ENCODE measurements at places on chromosomes 7 and 10.

- no peak for DNase-seq
Measured at GRCh38 chr7:77887567-77887966, 89.0 kb downstream of the PHTF2 start.

DNA sequence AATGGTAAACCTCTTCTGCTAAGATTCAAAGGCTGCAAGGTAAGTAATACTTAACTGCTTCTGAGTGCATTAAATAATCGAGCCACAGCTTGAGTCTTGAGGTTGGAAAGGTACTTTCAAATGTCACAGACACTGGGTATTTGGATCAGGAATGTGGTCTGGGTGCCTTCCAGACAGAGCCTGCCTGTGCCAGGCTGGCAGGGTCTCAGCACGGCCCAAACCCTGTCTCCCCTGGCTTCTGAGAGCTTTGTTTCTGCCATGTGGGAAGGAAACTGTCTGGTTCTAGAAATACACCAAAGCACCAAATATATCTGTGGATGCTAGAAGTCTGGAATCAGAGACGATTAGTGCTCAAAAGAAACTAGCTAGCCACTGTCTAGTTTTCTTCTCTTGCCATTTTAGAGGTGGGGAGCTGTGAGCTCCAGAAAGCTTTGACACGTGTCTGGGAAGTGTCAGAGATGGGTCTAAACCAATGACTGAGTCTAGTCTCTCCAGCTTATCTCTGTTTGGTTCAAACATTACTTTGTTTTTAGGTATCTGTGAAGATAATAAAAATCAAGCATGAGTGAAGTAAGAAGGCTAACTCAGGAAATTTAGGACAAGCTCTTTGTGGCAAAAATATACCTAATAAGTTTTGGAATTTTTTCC, 162.8 kb downstream of the CYP26A1 start:
- DNase-seq = no peak

DNA sequence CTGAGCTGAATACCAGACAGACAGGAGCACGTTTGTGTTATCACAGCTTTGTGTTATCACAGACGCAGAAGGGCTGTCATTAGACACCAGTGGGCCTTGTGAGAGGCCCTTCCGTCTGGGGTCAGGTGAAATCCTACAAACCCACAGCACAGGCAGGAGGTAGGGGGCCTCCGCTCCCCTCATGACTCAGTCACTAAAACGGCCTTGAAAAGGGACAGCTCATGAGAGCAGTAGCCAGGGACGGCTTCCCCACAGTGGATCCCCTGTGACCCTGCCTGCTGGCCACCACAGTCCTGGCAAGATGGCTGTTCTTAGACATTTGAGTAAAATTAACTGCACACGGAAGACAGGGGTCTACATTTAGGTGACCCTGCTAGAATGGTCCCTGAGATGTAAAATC, 215.8 kb upstream of the PPP2R2D start:
- DNase-seq = no peak

DNA sequence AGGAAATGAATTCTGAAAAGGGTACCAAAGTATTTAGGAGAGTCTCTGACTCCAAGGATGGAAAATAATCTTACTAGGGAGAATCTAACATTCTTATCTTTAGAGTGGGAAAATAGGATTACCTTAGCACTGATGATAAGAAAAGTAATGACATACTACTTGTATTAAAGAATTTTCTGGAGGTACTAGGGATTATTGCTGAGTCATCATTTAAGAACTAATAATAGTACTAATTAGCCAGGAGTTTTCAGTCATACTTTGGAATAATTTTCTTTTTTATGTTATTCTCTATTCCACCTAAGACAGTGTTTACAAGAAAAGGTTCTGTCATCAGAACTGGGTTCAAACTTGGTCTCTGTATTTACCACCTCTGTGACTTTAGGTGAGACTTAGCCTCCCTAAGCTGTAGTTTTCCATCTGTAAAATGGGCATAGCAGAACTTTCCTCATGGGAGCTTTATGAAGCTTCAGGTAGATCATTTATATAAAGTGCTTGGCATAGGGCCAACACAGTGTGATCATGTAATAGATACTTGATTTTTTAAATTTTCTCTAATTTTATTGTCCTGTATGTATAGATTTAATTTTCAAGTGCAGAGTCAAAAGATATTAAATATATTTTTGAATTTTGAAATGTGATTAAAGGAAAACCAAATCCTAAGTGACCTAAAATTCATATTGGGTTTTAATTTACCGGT, 20.4 kb downstream of the ITGB8 start:
- no peak for DNase-seq

GRCh38 chr7:55794527-55794926, 68.0 kb downstream of the SEPTIN14 start:
- no peak for DNase-seq

- no peak for DNase-seq
Measured at GRCh38 chr10:12228851-12229250, 32.9 kb downstream of the CDC123 start.

All from activated naive CD4-positive, alpha-beta T cell treated with anti-CD3 and anti-CD28 coated beads for 36 hours (primary cell).